ENCODE measurements at places on chromosomes 16 and 17.
A peak's percentile ranks its signal among the peaks of the same experiment; 100 is the strongest.

- DNase-seq, result peak; percentile 89
Observed at GRCh38 chr16:14501331-14502255, 128.5 kb downstream of the PARN start.

- no peak for DNase-seq
Observed at GRCh38 chr17:10992106-10992880, 154.4 kb upstream of the PIRT start.

DNA sequence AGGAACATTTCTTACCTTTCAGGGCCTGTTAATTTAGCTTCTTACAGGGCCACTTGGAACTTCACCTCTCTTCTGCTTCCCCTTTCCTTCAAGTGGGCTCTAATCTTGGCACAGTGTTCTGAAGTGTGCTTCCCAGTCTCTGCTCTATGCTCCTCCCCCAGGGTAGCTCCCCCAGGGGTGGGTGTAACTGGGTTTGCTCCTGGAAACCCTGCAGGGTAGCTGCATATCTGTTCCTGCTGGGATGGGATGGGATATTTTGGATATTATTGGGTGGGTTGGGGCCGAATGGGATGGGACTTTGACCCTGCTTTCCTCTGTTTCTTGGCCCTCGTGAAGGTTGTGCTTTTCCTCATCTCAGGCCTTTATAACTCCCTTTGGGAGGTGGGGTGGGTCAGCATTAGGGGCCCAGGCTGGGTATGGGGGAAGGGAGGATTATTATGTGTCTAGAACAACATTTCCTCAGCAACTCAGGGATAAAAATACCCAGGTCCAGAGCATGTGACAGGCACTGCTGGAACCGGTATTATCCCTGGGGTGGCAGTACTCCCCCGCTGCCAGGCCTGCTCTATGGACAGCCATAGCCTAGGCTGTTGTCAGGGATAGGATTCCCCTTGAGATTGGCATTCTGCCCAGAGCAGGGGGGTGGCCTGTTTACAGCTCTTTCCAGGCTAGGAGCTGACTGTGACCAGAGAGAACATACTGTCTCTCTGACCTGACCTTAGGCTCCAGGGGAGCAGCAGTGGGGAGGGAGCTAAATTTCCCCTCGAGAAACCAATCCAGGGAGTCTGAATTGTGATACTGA is 5.0 kb downstream of the NFE2L1 start:
- no peak for DNase-seq

GRCh38 chr16:8005096-8005860 is 585.0 kb downstream of the TMEM114 start:
- DNase-seq, result no peak

GRCh38 chr17:46199379-46199778 is 6.2 kb upstream of the KANSL1 start:
- DNase-seq, result no peak

GRCh38 chr16:84953190-84953746 is 58.1 kb downstream of the ZDHHC7 start:
- DNase-seq, result no peak

DNA sequence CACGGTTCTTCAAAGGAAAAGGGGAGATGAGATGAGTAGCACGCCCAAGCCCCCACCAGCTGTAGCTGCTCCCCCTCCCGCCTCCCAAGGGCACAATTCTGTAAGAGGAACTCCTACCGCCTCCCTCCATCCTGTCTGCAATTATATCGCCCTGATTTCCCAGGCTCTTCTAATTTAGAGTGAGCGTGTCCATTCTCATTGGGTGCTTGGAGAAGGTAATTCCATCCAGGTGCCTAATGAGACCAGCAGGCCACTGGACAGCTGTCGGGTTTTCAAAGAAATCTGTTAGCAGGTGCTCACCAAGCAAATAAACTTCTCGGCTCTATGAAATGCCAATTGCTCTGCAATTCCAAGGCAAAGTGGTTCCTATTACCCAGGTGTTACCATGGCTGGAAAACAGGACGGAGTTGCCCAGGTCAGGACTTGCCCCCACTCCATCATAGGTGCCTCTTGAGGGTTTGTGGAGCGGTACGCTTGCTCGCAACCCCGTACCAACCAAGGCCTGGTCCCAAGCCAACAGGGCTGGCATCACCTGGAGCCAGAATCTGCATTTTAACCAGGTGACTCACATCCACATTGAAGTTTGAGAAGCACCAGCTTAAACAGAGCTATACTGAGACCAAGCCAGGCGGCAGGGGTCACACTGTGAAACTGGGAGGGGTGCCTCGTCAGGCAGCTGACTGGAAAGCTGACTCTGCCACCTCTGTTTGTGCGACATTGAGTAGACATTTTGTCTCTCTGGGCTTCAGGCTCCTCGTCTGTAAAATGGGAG is 16.5 kb upstream of the MEAK7 start:
- DNase-seq, result no peak

DNA sequence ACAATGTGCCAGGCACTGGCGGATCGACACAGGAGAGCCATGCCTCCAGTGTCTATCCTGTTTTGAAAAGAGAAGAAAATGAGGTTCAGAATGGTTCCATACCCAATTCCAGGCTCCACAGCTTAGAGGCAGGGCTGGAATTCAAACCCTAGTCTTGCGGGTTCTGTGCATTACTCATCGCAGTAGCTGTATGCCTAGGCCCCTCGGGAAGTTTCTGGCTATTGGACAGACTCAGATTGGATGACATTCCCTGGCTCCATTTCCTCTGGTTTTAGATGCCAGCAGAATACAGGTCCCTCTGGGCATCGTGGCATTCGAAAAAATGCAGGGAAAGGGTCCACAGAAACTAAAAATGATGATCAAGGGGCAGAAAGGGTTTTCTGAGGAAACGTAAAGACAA is 184.7 kb downstream of the COPRS start:
- peak; percentile 21 for DNase-seq

DNA sequence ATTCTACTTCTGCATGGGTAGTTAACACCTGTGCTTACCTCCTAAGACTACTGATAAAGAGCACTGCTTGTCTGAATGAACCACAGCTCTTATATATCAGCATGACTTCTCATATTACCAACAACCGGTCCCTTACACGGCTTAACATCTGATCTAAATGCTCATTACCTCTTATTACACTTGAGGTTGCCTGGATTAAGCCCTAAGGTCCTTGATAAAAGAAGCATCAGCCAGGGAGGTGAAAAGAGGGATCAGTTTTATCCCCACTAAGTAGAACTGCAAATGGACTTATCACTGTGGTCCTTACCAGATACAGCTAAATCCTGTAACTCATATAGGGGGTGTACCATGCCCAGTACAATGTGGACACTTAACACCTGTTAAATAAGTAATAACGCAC is 8.2 kb upstream of the RSKR start:
- no peak for DNase-seq

DNA sequence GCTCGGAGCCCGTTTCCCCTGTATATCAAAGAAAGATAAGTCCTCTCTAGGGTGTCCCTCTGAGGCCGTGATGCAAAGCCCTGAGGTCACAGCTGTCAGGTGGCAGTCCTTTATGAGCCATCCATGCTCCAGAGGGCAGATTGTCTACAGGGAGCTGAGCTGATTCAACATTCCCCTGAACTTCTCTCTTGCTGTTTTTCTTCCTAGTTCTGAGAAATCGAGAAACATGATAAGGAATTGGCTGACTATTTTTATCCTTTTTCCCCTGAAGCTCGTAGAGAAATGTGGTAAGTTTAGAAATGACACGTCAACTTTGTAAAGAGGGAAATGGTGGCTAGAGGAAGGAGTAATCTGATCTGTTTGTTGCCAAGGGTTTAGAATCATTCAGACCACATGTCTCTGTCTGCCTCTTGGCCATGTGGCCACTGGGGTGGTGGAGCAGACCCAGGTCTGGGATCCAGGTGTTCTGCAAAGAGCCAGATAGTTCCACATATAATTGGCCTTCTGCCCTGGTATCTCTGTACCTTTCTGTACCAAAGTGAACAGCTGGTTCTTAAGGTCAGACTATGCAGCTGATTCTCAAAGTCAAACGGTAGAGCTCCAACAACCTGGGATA is 3.5 kb downstream of the CTNS start:
- DNase-seq, result no peak

- DNase-seq, result no peak
Observed at GRCh38 chr17:80673152-80673920, 128.7 kb downstream of the RPTOR start.

DNA sequence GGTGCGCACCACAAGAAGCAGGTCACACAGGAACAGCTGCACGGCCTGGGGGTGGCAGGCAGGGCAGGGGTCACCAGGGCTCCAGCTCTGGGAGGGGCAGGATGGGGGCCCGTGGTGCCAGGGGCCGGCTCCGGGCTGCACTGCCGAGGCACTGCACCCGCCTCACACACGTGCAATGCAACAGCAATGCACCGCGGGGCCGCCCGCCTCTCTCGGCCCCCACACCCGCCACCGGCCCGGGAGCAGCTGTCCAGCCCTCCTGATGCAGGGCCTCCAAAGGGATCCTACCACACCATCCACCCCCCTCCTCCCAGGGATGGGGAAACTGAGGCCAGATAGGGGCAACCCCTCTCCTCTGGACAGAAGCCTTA is 23.1 kb downstream of the SREBF1 start:
- no peak for DNase-seq

- DNase-seq, result no peak
Observed at GRCh38 chr17:36655726-36656125, 54.3 kb downstream of the MRM1 start.

DNA sequence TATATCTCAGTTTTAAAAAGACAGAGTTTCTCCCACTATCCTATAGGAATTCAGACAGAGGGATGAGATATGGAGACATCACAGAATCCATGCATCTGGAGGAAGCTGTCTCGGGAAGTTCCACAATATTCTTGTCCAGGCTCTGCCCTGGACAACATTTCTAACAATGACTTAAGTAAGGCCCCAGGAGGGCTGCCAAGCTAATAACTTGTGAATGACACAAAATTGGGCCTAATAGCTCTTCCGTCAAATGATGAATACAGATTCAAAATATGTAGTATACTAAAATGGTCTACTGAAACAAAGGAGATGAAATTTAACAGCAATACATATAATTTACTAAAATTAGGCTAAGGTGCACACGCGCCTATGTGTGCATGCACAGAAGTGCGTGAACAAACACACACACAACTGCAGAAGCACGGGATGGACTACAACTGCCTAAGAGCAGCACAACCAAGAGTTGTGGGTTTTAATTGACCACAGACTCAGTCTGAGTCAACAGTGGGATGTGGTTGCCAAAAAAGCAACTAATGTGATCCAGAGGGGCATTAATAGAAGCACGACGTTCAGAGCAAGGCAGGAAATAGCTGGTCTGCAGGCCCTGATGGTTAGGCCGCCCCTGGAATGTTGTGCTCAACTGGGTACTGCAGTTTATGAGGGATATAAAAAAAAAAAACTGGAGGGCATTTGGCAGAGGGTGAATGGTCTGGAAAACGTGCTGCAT is 26.3 kb upstream of the HS3ST2 start:
- no peak for DNase-seq

DNA sequence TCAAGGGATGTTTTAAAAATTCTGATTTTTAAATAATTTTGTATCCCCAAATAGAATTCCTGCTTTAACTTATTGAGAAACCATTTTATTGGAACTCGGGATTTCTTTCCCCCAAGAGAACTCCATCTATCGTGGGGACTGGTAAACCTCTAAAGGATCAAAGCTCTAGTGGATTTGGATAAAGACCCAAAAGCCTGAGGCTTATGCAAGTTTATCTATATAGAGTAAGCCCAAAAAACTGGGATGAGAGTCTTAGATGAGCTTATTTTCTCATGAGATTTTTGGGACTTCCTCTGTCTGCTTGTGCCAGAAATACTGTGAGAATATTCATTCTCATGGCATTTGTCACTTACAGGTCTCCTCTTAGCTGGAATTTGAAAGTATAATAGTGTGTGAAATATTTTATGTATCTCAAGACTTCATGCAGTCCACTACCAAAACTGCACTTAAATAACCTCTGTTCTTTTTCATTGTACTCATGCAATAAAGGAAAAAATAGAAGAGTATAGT is 333.1 kb downstream of the BCAS3 start:
- no peak for DNase-seq

DNA sequence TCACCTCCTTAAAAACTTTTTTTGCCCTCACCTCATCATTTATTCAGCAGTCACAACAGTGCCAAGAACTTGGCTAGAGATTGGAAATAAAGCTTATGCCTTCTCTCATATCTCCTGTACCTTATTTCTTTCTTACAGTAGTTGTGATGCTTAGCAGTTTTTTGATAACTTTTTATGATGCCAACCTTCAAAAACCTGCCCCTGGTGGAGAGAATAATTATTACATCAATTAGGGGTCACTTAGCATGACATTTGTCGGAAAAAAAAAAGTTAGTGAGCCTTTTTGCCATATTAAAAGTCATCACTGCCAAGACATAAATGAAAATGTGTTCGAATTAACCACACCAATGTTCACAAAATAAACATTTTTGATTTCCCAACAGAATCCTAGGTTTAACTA is 296.6 kb downstream of the WWOX start:
- DNase-seq, result no peak

GRCh38 chr17:78172249-78173051 is 4.1 kb downstream of the SYNGR2 start:
- no peak for DNase-seq

DNA sequence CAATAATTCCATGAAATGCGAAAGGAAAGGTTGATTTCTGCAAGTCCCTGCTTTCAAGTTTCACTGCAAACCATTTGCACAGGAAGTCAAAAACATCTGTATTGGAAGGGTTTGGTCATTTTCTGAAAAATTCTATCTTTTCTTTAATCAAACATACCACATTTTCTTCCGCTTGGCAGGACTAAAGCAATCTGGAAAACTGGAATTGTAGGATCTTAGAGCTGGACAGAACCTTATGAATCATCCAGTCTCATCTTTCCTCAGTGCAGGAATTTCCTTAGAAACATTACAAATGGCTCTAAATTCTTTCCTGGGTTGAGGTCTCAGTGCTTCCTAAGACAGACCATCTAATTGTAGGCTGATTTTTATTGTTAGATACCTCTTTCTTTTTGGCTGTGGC is 111.5 kb upstream of the ELAC2 start:
- no peak for DNase-seq

- peak; percentile 83 for DNase-seq
Observed at GRCh38 chr17:78736526-78737079, 45.5 kb downstream of the CYTH1 start.

DNA sequence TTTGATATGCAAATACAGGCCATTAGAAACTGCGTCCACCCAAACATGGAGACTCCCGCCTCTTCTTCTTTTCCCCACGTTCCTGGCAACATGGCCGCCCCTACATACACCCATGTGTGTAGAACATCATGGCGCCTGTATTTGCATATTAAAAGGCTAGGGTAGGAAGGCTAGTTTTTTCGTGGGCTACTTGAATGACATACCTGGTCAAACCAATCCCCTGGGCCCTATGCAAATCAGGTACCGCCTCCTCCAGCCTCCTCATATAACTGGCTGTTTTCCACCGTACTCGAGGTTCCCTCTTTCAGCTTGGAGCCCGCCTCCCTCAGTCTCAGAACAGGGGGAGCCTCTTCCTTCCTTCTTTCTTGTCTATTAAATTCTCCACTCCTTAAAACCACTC is 840 bp upstream of the CD300LB start:
- peak; percentile 79 for DNase-seq

- peak; percentile 87 for DNase-seq
Observed at GRCh38 chr16:25257956-25258860, 563 bp upstream of the ZKSCAN2 start.

Measured in suprapubic skin (tissue), 4 donors.